ENCODE measurements at places on chromosomes 4 and X. TPM values are rescaled to one million over a fixed set of nuclear protein-coding genes. Genes with fewer than 3 reads are reported as not detected.

GATA1 gene
- not detected for polyA plus RNA-seq

OPHN1 gene
- 2.9 TPM for polyA plus RNA-seq

ALPK1 gene
- not detected for polyA plus RNA-seq

GPR34 gene
- 0.17 TPM for polyA plus RNA-seq

CHST7 gene
- polyA plus RNA-seq = 7.6 TPM

ARHGEF38 gene
- 0.58 TPM for polyA plus RNA-seq

RNF175 gene
- polyA plus RNA-seq = 4.8 TPM

SPACA5B gene
- not detected for polyA plus RNA-seq

UGT2B11 gene
- not detected for polyA plus RNA-seq

HSD17B11 gene
- 9.8 TPM for polyA plus RNA-seq

ANXA3 gene
- 26.2 TPM for polyA plus RNA-seq

PRDM8 gene
- 0.16 TPM for polyA plus RNA-seq

UGT2A2 gene
- polyA plus RNA-seq = not detected

TIGD4 gene
- 1.6 TPM for polyA plus RNA-seq

ASMT gene
- 1.0 TPM for polyA plus RNA-seq

LPAR4 gene
- polyA plus RNA-seq = 13.0 TPM

GALNTL6 gene
- polyA plus RNA-seq = 0.10 TPM

BCLAF3 gene
- 6.5 TPM for polyA plus RNA-seq

RAB33A gene
- polyA plus RNA-seq = 5.5 TPM

FGA gene
- not detected for polyA plus RNA-seq

CPE gene
- 8.8 TPM for polyA plus RNA-seq

F11 gene
- polyA plus RNA-seq = not detected

MAGEB10 gene
- polyA plus RNA-seq = not detected

ERVMER34-1 gene
- 14.5 TPM for polyA plus RNA-seq

MAP7D2 gene
- 1.6 TPM for polyA plus RNA-seq

ARHGAP24 gene
- polyA plus RNA-seq = 0.36 TPM

NDST4 gene
- polyA plus RNA-seq = not detected

ZIC3 gene
- polyA plus RNA-seq = 29.9 TPM

AREG gene
- 0.45 TPM for polyA plus RNA-seq

Data from GM23338 (cell line).